Urothelium cell line (cell line): ENCODE measurements at places on chromosomes 13 and 19.

GRCh38 chr19:1935484-1936208 is 5.3 kb upstream of the CSNK1G2 start:
- DNase-seq: peak; percentile 16

GRCh38 chr13:109576331-109576813 is 210.0 kb downstream of the IRS2 start:
- DNase-seq: no peak

- peak; percentile 33 for DNase-seq
Observed at GRCh38 chr13:97328222-97328790, 105.7 kb upstream of the RAP2A start.

DNA sequence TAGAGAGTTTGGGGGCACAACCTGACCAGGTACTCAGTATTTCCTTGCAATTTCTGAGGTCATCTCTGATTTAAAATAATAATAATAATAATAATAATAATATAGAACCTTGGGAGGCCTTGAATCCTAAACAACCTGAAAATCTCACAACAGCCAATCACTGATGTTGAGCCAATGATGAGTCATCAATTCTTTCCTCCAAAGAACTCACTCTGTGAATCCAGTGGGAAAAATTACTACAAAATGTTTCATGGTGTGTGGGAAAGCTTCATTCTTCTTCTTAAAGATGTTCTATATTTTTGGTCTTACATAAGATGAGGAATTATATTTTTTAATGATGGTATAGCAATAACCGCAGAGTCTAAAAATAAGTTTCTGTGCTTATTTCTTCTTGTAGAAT is 594.6 kb downstream of the EFNB2 start:
- DNase-seq: no peak

DNA sequence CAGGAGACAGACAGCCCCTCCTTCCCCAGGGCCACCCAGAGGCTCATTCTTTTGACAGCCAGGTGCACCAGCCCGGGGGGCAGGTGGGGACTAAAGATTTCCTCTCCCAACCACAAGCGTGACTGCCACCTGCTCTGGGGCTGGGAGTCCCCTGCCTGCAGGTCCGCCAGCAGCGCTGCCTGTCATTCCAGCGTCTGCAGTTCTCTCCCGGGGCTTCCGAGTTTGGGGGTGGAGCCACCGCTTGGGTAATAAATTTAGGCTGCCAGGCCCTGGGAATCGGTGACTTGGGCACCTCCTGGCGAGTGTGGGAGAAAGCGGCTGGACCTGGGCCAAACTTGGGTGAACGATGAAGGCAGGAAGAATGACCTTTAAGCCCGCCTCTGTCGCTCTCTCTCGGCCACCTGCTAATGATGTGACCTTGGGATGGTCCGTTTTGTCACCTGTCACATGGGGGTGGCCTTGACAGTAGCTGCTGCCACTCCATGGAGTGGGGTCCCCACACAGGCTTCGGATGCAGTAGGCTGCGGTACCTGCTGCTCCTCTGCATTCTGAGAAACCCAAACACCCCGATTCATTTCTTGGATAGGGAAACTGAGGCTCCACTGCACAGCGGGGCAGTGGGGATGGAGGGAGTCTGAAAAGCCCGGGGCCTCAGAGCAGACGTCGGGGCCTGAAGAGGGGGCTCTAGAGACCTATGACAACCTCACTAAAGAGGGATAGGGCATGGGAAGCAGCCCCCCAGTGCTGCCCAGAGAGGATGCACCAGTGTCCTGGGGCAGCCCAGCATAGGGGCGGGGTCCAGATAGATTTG is 12.8 kb downstream of the FUT6 start:
- peak; percentile 62 for DNase-seq

DNA sequence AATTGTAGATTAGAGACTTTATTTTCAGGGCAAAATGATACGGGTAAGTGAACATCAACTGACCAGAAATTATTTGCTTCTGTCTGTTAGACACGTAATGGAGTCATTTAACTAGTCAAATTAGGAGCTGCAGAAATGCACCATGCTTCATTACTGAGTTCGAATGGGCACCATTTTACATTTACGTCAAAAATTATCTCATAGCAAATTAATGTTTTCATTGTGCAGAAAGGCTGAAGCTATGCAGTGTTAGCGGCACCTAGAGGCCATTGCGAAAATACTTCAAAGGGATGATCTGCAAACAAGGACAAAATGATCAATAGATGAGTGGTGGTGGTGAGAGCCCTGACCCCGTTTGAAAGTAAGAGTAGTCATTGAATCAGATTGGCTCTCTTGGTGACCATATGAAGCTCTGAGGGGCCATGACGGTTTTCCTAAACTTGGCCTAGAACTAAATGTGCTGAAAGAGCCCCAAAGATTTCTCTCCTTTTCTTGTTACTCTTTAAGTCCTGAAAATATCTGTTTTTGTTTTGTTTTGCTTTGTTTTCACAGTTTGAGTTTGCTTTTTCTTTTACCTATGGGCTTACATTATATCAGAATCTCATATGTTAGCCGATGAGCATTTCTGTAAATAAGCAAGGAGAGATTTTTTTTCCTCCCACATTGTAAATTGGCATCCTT is 277.9 kb downstream of the ZNF536 start:
- DNase-seq: peak; percentile 51

DNA sequence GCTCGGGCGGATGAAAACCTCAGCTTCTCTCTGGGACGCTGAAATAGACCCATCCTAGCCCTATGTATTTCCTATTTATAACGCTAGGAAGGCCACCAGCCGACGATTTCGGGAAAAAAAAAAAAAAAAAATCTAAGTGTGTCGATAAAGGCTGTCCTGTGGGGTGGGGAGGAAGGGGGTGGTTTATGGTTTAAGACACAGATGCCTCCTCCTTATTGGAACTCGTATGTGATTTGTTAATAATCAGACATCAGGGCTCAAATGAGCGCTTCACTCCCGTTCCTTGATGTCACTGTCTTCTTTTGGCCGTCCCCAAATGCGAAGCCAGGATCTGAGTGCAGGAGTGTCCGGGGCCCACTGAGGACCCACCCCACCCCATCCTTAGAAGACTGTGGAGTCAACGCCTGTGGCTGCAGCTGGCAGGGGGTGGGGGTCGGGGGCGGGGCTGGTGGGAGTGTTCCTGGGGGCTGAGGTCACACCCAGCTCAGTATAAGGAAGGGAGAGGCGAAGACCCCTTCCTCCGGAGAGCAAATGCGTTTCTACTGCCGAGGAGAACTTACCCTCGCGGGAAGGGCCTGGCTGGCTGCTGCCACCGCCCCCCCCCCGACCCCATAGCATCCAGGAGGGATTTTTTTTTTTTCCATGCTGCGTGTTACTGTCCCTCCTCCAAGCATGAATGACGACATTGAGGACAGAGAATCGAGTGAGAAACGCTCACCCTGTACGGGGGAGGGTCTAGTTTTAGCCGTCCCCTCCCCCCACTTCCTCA is 971 bp downstream of the ATCAY start:
- no peak for DNase-seq

GRCh38 chr13:40456397-40456953 is 210.0 kb downstream of the FOXO1 start:
- DNase-seq: no peak

GRCh38 chr13:24276861-24277260 is 32.5 kb upstream of the C1QTNF9 start:
- no peak for DNase-seq

DNA sequence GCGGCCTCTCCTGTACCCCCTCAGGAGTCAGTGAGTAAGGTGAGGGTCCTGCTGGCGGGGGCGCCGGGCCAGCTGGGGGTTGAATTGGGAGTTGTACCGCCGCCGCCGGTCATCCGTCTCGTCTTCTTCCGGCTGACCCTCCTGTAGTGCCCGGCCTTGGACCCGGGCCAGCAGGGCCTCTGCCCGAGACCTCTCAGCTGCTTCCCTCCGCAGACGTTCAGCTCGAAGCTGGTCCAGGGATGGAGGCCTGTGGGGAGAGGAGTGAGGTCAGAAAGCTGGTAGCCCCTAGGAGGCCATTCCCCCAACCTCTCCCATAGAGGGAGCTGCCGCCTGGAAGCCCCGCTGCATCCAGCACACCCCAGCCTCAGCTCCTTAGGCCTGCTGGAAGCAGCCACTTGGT is 3.8 kb downstream of the LENG1 start:
- no peak for DNase-seq

DNA sequence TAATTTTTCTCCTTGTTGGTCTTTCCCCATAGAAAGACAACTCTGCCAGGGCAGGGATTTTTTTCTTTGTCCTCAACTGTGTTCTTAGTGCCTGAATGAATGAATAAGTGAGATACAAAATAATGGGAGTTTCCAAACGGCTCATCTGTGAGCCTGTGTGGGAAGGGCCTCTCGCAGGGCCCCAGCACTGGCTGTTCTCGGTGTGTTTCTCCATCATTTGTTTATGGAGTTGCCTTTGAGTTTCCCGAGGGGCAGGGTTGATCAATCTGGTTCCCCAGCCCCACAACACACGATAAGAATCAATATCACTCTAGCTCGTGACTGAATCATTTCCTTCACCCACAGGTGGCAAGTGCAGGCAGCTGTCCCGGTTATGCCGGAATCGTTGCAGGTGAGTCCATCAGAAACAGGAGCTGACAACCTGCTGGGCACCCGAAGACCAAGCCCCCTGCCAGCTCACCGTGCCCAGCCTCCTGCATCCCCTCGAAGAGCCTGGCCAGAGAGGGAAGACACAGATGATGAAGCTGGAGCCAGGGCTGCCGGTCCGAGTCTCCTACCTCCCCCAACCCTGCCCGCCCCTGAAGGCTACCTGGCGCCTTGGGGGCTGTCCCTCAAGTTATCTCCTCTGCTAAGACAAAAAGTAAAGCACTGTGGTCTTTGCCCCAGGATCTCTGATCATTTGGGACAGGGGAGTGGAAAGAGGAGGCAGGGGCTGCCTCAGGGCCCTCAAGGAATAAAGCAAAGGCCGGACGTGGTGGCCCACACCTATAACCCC is 14.9 kb downstream of the FXYD5 start:
- DNase-seq: no peak

- no peak for DNase-seq
Observed at GRCh38 chr13:101026736-101027398, 352.3 kb upstream of the TMTC4 start.
